KG1 (cell line): ENCODE measurements at places on chromosomes 5 and 9.

DNA sequence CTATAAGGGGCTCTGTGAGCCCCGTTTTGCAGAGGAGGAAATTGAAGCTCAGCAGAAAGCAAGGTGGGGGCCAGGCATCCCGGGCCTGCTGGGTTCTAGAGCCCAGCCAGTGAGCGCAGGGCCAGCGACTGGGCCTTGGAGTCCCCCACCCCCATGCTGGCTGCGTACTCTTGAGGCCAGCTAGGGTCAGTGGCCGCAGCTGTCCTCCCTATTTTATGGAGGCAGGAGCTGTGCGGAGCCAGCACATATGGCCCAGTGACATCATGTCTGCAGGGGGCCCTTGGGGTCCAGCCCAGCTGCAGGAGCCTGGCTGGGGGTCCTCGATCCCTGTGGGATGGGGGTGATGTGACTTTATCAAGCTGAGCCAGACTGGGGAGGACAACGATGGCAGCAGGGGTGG, 71.3 kb downstream of the HMCN2 start:
- DNase-seq: no peak

- no peak for DNase-seq
Observed at GRCh38 chr5:174151599-174152181, 106.2 kb downstream of the NSG2 start.

- no peak for DNase-seq
Observed at GRCh38 chr9:134992755-134993124, 75.0 kb upstream of the FCN1 start.

DNA sequence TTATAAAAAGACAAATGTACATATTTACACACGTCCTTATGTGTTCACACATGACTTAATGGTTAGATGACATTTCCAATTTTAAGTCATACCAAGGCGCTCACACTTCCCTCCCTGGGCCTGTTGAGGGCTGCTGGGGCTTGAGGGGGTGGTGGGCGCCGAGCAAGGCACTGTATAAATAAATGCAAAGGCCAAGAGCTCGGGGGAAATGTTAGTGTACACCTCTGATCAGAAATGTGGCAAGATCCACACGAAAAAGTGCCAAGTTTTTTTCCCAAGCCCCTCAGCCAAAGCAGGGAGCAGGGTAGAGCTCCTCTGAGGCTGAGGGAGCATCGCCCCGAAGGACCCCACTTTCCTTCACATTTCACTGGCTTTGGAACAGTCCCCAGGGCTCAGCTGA, 7.5 kb downstream of the IRF1 start:
- DNase-seq: no peak
